Mammary epithelial cell (primary cell): ENCODE measurements at places on chromosomes 1 and 21. TPM values are rescaled to one million over a fixed set of nuclear protein-coding genes. Genes with fewer than 3 reads are reported as not detected.

GRCh38 chr1:17274186-17275170 is 25.6 kb downstream of the PADI3 start:
- peak; percentile 39 for DNase-seq

DNA sequence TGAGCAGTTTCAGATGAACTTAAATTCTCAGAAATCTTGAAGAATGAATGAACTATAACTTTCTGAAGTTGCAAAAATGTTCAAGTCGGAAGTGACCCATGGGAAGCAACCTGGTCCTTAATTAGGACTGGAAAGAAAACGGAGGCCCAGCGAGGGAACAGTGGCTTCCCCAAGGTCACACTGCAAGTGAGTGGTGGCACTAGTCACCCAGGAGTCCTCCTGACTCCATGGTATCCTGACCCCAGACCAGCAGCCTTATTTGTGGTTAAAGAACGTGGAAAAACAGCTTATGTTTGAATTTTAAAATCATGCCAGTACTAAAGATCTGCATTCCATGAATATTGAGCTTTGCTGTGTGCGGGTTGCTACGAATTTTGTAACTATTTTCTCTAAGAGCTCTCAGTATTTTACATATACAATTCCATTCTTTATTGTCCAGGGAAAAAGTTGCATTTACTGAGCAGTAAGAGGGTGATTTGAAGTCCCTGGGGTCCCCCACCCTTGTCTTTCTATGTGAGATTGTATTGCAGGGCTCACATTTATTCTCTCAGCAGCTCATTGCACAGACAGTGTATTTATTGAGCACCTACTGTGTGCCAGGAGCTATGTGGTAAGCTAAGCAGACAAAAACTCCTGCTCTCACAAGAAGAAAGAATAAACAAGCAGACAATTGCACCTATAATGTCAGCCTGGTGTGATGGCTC is 61.6 kb upstream of the ATP5PO start:
- DNase-seq, result no peak

- DNase-seq, result peak; percentile 45
Measured at GRCh38 chr1:233393084-233393840, 65.7 kb downstream of the MAP3K21 start.

Gene DTL
- 46.9 TPM for polyA plus RNA-seq

DNA sequence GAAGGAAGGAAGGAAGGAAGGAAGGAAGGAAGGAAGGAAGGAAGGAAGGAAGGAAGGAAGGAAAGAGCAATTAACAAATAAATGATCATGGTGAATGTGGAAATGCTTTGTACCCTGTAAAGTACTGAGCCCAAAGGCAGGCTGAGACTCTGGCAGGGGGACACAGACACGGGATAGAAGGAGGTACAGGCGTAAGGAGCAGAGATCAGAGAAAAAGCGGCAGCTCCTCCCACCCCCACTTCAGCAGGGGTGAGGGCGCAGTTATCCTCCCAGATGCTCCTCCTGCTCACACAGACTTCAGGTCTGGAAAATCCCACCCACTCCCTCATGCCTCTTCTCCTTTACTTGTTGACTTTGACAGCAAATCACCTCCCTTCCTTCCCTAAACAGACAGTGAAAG is 464.5 kb downstream of the MATN1 start:
- DNase-seq, result no peak

Gene TEDDM1
- polyA plus RNA-seq, result not detected

Gene IL12RB2
- polyA plus RNA-seq, result 0.31 TPM

DNA sequence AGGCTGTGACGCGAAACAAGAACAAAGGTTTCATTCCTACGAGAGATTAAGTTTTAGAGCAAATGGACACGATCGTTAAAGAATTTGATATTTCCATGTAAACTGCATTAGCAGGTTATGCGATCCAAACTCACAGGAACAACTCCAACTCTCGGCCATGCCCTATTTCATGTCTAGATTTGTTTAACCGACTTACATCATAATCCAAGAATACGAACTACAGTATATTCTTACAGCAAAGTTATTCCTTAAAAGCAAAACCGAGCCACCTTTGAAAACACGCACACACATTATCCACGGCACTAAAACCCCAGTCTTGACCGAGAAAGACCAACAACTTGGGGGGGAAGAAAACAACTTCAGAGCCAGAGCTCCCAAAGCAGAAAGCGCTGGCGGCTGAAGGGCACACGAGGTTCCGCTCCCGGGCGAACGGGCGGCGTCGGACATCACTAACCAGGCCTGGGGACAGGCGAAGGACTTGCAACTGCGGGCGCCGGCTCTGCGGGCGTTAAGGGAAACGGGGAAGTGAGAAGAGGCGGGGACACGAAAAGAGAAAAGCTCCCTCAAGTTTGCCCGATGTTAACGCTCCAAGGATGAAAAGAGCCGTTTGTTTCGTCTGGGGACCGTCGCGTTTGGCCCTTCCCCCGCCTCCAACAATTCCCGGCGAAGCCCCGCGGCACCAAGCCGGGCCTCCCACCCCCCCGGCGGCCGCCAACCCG is 690 bp downstream of the B3GALNT2 start:
- peak; percentile 56 for DNase-seq

DNA sequence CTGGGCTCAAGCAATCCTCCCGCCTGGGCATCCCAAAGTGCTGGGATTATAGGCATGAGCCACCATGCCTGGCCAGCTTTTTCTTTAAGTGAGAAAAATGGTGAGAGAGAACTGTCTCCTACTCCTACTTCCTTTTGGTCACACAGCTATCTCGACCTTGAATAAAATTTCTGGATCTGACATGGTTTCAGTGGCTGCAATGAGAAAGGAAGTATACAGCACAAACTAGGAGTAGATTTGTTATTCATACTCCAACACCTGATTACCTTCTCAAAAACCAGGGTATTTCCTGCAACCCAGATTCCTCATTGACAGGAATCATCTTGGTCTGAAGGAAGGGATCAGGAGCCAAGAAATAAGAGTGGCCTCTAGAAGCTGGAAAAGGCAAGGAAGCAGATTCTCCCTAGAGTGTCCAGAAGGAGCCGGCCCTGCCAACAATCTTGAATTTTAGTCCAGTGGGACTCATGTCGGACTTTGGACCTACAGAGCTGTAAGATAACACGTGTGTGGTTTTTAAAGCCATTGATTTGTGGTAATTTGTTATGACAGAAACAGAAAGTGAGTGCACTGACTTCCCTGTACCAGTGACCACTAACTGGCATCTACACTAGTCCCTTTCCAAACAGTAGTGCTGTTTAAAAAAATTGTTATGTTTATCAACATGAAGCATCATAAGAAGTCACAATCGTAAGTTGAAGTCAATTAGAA is 516.6 kb downstream of the SMYD3 start:
- no peak for DNase-seq

DNA sequence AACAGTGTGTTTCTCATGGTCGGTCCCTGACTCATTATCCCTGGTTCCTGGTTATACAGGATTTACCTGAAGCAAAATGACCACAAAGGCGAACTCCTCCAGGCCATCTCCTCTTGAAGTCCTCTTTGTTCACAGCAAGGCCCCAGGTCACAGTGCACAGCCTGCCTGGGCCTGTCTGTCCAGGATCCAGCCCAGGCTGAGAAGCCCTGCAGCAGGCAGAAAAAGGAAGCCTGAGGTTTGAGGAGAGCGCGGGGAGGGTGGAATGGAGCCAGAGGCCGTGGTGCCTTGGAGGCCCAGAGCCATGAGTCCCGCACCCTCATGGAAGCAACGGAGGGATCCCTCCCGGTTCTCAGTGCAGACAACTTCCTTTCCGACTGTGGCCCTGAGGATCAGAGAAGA is 136.8 kb upstream of the IRF2BP2 start:
- peak; percentile 92 for DNase-seq

DNA sequence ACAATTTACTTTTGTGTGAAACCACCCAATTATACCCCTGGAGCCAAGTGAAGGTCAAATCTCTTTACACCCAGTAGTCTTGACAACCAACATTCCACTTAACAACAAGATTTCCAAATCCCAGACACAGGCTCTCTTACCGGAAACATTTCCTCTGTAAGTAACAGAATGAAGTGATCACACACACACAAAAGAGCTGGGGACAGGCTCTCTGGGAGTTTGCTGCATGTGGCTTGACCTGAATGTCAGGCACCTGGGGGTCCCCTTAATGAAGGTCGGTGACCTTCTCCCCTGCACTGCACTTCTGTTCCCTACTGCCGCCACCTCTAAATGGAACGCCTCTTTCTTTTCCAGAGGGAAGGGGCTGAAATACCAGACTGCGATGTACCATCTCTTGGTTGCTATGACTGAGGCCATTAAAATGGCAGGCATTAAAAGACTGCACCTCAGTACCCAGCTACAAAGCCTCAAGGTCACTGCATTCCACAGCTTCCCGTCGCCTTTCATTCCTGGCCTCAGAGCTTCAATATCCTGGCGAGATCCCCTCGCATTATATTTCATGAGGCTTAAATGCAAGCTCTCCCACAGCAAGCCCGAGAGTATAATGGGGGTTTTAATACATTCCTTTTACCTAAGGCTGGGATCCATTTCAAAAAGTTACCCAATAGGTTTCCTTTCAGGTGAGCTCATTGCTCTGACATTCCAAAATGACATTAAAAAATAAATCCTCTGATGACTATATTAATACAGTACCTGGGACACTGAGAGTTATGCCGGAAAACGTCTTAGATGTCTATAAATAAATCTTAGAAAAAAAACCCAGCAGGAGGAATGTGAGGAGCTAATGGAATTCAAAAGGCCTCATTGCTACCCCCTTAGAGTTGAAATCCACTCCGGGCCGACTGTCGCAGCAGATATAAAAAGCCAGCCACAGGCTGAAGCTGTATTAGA is 90.9 kb upstream of the DIRAS3 start:
- DNase-seq, result peak; percentile 26
